Activated CD4-positive, alpha-beta T cell treated with anti-CD3 and anti-CD28 coated beads, Interleukin-2, amount 50 U/mL, for 24 hours (primary cell): ENCODE measurements at places on chromosomes 13 and 19.

GRCh38 chr19:5545984-5546383 lies 21.8 kb downstream of the TINCR start:
- no peak for DNase-seq

GRCh38 chr13:27978301-27978968 lies 9.3 kb upstream of the CDX2 start:
- DNase-seq: no peak

DNA sequence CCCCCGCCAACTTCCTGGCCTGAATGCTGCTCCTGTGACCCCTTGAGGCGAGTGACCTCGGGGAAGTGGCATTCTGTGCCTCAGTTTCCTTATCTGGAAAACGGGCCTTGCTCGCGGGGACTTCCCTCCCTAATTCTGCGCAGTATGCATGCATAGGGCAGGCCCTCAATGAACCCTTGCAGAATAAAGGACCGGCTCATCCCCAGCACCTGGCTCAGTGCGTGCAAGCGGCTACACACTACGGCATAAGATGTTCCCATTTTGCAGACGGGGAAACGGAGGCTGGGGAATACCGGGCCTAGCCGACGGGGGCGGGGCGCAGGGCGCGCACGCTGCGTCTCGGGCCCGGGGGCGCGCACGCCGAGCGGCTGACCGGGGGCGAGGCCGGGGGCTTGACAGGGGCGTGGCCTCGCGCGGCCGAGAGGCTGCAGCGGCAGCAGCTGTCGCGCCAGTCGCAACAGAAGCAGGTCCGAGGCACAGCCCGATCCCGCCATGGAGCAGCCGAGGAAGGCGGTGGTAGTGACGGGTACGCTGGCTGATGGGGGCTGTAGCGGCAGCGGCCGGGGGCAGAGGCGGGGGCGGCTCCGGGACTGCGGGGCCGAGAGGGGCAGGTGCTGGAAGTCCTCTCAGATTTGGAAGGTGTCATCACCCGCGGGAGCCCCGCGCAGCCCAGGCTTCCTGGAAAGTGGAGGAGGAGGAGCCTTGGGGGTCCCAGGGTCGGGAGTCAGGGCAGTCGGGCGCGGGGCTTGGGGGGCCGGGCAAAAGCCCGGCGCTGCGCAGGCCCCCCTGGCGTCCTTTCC lies at the start of gene PGPEP1:
TSS of gene PGPEP1 (plus strand) at position 409 of the 800 bp plus-strand sequence. CDS start at position 493, 84 bp downstream.
- peak; percentile 46 for DNase-seq

GRCh38 chr19:52622261-52622660 lies 15.9 kb downstream of the ZNF83 start:
- no peak for DNase-seq

DNA sequence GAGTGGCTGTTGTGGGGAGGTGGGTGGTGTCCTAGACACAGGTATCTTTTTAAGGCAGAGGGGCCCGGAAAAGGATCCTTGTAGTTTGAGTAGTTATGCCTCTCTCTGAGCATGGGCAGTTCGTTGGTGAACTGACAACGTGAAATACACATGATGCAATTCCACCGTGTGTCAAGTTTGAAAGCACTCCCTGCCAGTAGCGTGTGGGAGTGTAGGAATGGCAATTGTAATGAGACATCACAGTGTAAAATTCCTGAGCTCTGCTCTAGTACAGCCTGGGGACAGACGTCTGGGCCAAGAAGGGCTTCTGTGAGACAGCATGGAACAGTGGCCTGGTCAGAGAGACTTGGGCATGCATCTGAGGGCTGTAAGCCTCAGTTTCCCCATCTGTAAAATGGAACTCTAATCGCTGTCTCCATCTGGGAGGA lies 10.4 kb upstream of the ASF1B start:
- DNase-seq: no peak

DNA sequence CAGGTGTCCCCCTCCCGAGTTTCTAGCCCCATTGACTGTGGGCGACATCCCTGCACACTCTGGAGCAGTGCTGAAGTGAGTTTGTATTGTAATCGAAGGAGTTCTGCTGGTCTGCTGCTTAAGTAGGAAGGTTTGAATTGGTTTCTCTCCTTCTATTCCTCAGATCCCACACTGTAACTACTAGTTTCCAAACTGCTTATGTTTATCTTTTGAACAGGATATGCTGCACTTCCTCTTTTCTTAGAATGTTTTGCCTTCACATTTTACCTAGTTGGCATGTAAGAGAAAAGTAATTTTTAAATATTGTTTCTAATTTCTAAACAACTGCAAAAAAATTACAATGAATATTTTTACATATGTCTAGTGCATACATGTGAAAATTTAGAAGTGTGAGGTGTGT lies 511.8 kb downstream of the KLF12 start:
- DNase-seq: no peak

- no peak for DNase-seq
Observed at GRCh38 chr13:102555914-102556553, 40.8 kb upstream of the TPP2 start.

GRCh38 chr13:34721631-34722595 lies 220.2 kb upstream of the NBEA start:
- DNase-seq: no peak

- no peak for DNase-seq
Observed at GRCh38 chr19:54432144-54432738, 16.8 kb upstream of the LENG8 start.

GRCh38 chr13:46641274-46642081 lies 88.5 kb downstream of the LRCH1 start:
- DNase-seq: no peak

- DNase-seq: no peak
Observed at GRCh38 chr19:32914879-32915660, 45.5 kb upstream of the SLC7A9 start.

DNA sequence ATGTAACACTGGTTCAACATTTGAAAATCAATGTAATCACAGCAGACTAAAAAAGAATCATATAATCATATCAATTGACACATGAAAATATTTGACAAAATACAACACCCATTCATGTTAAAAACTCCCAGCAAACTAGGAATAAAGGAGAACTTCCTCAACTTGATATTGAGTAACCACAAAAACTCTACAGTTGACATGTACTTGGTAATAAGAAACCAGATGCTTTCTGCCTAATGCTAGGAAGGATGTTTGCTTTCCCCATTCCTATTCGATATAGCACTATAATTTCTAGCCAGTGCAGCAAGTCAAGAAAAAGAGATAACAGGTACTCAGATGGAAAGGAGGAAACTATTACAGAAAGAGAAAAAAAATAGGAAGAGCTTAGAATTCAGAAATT lies 26.9 kb downstream of the UFM1 start:
- DNase-seq: no peak

GRCh38 chr13:73212482-73212881 lies 153.7 kb downstream of the KLF5 start:
- DNase-seq: no peak
